ENCODE measurements at places on chromosomes 12 and 14.

- DNase-seq: peak; percentile 10
Observed at GRCh38 chr12:16062611-16063010, 151.5 kb downstream of the DERA start.

GRCh38 chr14:102738373-102739189 is 38.7 kb upstream of the TRAF3 start:
- DNase-seq: no peak

- peak; percentile 69 for DNase-seq
Observed at GRCh38 chr14:94132285-94132887, 3.0 kb upstream of the IFI27L2 start.

DNA sequence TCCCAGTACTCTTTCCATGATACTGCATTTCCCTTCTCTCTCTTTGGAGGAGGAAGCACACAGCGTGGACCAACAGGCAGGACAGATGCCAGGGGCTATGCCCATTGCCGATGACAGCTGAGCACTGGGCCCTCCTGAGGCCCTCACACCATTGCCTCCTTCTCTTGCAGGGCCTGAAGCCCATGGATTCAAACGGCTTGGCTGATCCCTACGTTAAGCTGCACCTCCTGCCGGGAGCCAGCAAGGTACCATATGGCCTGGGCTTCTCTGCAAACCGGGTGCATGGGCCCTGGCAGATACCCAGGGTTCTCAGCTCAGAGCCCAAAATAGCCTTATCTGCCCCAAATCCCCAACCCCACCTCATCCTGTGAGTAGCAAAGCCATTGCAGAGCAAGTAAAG is 25.2 kb upstream of the OAS1 start:
- DNase-seq: no peak

DNA sequence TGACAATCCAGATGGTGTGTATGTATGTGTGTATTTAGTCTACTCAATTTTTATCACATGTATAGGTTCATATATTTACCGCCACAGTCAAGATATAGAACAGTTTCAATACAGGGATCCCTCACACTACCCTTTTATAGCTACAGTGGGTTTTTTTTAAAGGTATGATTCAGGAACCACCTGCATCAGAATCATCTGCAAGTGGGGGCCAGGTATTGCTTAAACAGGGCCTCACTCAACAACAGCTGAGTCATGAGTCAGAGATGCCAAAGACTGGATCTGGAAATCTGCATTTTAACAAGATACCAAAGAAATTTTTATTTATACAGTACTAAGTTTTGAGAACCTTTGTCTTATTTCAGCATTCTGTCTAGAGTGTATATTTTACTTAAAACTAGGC is 117.6 kb downstream of the SLC35F4 start:
- DNase-seq: no peak

Measured in fibroblast of upper back skin (primary cell).